ENCODE measurements at places on chromosomes 6 and 20. TPM values are rescaled to one million over a fixed set of nuclear protein-coding genes. Genes with fewer than 3 reads are reported as not detected.

DNA sequence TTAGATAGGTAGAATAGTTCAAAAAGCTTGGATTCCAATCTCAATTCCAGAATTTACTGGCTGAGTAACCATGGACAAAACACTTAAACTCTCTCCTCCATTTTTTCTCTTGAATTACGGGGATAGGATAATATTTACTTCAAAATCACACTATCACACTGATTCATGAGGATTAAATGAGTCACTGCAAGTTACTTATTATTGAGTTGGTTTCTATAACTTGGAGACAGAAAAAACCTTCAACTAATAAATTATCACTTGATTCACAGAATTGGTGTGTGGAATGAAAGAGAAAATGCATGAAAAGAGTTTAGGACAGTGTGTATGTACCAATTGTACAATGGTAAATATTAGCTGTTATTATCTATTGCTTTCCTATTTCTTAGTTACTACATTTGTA, 585.2 kb downstream of the PHF3 start:
- no peaks in the 10 kb centered on the region for H3K27me3 ChIP-seq
- no peaks in the 10 kb centered on the region for H3K36me3 ChIP-seq
- no peaks in the 10 kb centered on the region for H3K4me1 ChIP-seq
- H3K4me3 ChIP-seq, result no peak overlapping the region

- DNase-seq, result no peak
- no peak overlapping the region for H3K4me3 ChIP-seq
- H3K4me1 ChIP-seq, result no peaks in the 10 kb centered on the region
- no peaks in the 10 kb centered on the region for H3K36me3 ChIP-seq
- peaks cover 8% of the 10 kb centered on the region for H3K27me3 ChIP-seq
Observed at GRCh38 chr6:114075777-114076176, 104.8 kb upstream of the HDAC2 start.

DNA sequence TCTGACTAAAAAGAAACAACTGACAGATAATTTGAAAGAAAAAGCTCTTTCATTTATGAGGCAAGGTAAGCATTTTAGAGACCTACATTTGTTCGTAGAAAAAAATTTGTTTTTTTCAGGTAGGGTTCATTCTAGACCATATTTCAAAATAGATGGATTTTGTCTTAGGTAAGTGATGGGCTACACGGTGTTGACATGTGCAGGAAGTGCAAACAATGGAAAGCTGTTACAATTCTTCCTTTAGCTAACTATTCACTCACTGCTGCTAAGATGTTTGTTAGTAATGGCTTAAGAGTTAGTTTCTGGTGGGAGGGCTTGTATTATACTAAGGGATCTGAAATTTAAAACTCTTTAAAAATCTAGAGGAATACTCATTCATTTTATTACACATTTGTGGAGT, 96.7 kb downstream of the CD109 start:
- no peaks in the 10 kb centered on the region for H3K27me3 ChIP-seq
- H3K4me3 ChIP-seq, result no peak overlapping the region
- H3K27ac ChIP-seq, result no peak overlapping the region
- H3K4me1 ChIP-seq, result peaks cover 9% of the 10 kb centered on the region
- H3K36me3 ChIP-seq, result peaks cover 8% of the 10 kb centered on the region

DNA sequence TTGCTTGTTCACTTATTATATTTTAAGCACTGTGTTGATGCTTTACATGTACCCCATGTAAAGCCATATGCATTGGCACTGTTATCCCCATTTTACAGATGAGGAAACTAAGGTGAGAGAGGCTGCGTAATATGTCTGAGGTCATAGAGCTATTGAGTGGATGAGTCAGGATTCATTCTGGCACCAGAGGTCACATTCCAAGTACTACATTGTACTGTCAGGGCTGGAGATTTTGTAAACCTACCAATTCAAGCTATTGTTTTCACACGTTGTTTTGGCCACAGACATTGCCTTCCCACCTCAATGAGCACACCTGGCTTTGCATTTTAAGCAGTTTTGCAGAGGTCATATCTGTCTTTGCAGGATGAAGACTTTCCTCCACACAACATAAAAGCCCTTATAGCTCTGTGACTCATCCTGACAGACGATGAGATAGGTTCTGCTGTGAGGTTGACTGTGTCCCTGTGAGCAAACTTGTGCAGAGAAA, 33.2 kb downstream of the ANKS1A start:
- no peak for DNase-seq
- no peaks in the 10 kb centered on the region for H3K36me3 ChIP-seq
- H3K4me3 ChIP-seq, result no peak overlapping the region
- H3K27me3 ChIP-seq, result no peaks in the 10 kb centered on the region

DNA sequence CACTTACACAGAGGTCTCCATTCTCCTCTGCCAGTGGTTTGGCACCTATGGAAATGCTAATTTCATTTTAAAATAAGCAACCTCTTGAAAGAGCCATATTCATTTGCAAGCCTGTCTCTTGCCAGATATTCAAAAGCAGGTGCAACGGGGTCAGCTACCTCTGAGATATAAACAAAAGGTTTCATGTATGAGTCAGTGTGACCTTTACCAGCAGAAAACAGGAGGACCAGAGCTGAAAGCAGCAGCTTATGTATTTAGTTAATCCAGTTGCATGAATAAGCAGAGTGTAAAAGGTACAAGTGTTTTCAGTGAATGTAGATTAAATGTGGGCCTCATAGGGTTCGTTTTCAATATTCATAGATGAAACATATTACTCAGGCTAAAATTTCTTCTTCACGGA, 56.0 kb downstream of the TENT5A start:
- DNase-seq, result no peak
- H3K27me3 ChIP-seq, result no peaks in the 10 kb centered on the region
- no peak overlapping the region for H3K4me3 ChIP-seq

- H3K27ac ChIP-seq, result no peak overlapping the region
- H3K27me3 ChIP-seq, result no peaks in the 10 kb centered on the region
- H3K4me3 ChIP-seq, result no peak overlapping the region
- DNase-seq, result no peak
- no peaks in the 10 kb centered on the region for H3K36me3 ChIP-seq
Observed at GRCh38 chr6:71726121-71726520, 160.2 kb upstream of the RIMS1 start.

Gene FAM83C
- not detected for total RNA-seq

DNA sequence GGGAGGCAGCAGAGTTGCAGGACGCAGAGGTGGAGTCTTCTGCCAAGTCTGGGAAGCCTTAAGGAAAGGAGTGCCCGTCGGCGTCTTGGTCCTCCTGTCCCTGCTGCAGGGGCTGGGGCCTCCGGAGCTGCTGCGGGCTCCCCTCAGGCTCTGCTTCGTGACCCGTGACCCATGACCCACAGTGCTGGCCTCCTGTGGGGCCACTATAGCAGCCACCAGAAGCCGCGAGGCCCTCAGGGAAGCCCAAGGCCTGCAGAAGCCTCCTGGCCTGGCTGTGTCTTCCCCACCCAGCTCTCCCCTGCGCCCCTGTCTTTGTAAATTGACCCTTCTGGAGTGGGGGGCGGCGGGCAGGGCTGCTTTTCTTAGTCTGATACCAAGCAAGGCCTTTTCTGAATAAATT, 3.3 kb upstream of the COL9A3 start:
- H3K36me3 ChIP-seq, result peaks cover 3% of the 10 kb centered on the region
- DNase-seq, result no peak
- no peak overlapping the region for H3K4me3 ChIP-seq
- H3K27me3 ChIP-seq, result peaks cover 17% of the 10 kb centered on the region
- no peak overlapping the region for H3K27ac ChIP-seq

DNA sequence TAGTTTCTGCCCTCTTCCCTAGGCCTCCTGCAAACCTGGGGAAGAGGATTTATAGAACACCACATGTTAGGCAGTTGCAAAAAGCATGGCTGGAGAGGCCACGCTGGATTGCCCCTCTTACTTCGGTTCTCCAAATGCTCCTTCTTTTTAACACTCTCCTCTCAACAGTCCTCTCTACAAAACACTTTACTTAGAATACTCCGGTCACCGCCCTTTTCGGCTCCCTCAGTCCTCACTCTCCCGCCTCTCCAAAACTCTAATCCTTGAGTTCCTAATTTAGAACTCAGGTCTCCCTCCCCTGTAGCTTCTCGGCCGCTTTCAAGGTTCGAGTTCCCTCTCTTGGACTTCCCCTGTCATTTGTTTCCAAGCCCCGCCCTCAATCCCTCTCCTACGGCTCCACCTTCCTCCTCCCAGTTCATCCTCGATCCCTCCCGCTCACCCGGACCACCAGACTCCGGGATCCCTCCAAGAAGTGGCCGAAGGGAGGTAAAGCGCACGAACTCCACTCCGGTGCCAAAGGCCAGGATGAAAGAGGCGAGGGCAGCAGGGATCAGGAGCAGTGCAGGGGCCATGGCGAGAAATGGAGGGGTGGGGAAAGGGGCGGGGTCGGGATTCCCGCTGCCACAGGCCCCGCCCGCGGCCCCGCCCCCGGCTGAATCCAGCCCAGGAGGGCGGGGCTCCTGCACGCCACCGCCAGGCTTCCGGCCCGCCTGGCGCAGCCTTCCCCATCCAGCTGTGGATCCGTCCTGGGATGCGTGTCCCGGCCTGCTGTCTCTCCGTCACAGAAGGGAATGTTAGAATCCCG, at the start of gene NRM:
TSS of gene NRM (minus strand) at position 582 of the 805 bp plus-strand sequence. CDS start at position 572, 10 bp downstream.
- DNase-seq, result peak; percentile 77
- H3K4me1 ChIP-seq, result peaks cover 41% of the 10 kb centered on the region
- peak within 1 kb of the TSS; percentile 96 for H3K4me3 ChIP-seq
- H3K27ac ChIP-seq, result peak within 1 kb of the TSS; percentile 92
- no peaks in the 10 kb centered on the region for H3K27me3 ChIP-seq
- H3K36me3 ChIP-seq, result peaks cover 7% of the 10 kb centered on the region

Gene NKX2-2
- total RNA-seq, result not detected

Gene KCNG1
- total RNA-seq, result 4.0 TPM

GRCh38 chr6:90936286-90936685, 349.4 kb upstream of the MAP3K7 start:
- peaks cover 6% of the 10 kb centered on the region for H3K4me1 ChIP-seq
- H3K36me3 ChIP-seq, result no peaks in the 10 kb centered on the region
- no peak overlapping the region for H3K4me3 ChIP-seq
- DNase-seq, result no peak
- no peaks in the 10 kb centered on the region for H3K27me3 ChIP-seq
- no peak overlapping the region for H3K27ac ChIP-seq

Gene GLO1
- 115 TPM for total RNA-seq

DNA sequence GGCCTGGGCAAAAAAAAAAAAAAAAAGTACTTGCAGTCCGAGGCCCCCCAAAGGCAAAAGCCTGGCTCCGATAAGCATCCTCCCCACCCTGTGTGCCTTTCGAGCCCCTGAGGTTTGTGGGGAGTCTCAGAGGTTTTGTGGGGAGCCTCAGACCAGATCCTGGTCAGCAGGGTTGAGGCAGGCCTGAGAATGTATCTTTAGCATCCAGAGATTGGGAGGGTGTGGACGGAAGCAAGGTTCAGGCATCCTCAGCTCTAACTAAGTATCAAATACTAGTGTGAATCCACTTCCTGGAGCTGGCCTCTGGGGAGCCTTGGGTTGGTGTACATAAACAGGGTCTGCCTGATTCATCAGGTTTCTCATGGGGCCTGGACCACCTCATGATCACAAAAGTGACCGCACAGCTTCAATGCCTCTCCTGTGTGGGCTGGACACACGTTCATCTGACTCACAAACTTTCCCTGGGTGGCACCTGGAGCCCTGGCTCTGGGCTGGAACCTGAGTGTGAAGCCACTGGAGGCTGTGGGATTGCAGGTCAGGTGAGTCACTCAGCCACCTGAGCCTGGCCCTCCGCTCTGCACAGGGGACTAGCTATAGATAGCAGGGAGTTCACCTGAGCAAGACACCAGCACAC, 24.4 kb downstream of the PCMTD2 start:
- DNase-seq, result no peak
- H3K27me3 ChIP-seq, result no peaks in the 10 kb centered on the region
- no peak overlapping the region for H3K4me3 ChIP-seq
- peaks cover 16% of the 10 kb centered on the region for H3K4me1 ChIP-seq

All from activated T-cell treated with anti-CD3 and anti-CD28 coated beads, Interleukin-2, amount 50 U/mL, for 72 hours (primary cell).